ENCODE measurements at places on chromosomes 1 and 21.
A peak's percentile ranks its signal among the peaks of the same experiment; 100 is the strongest.

DNA sequence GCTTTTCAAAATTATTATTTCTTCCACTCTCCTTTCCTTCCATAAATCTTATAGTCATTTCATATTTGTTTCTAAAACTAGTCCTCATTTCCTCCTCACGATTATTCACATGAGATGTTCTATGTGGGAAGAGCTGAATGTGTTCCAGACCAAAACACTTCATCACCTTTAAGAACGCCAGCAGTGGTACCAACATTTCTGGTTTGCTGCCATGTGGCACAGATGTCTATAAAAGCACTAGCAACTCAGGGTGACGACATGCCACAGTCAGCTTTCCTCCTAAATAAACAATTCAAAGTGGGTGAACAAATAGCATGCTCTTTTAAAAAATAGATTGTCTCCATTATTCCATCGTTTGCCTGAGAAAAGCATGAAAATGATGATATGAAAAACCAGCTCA lies 1217.8 kb upstream of the ADGRL2 start:
- no peak for DNase-seq

GRCh38 chr1:12490532-12491142 lies 127.4 kb downstream of the DHRS3 start:
- no peak for DNase-seq

GRCh38 chr1:50978852-50979781 lies 9.1 kb downstream of the CDKN2C start:
- no peak for DNase-seq

GRCh38 chr1:59979666-59980065 lies 53.1 kb upstream of the CYP2J2 start:
- no peak for DNase-seq

DNA sequence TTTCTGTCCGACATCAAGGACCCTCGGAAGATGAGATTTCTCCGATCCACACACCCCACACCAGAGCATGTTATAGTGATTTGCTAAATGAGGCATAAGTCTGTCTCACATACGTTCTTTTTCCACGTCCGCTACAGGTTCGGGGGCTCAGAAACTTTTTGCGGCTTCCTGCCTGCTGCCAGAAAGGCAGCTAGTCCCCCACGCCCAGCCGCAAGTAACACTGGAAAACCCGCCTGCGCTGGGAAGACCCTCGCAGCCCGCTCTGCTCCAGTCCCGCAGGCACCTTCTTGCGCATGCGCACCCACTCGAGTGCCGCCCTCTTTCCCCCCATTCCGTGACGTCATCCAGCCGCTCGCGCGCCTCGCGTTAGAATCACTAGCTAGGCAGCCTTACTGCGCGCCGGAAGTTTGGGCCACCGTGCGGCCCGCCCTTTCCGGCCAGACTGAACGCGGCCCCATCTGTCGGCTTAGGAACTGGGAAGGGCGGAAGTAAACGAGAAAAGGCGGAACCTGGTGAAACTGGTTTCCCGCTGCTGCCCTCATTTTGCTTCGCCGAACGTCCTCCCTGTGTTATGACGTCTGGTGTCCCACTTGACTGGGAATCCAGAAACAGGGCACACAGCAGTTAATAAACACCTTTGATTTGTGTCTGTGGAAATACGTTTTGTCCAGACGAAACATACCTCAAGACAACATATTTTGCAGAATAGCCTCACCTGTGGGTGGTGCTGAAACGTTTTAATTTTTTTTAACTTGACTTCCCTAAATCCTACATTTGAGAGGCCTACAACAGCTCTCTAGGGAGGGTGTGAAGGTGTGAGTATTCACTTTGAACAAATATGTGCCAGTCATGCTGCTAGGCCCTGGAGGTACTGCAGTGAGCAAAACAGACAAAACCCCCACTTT lies at the start of gene C1orf74:
C1orf74 (minus strand) TSS at position 295 of the 905 bp plus-strand sequence. CDS start 925 bp downstream, outside the sequence.
- DNase-seq: peak; percentile 98

- no peak for DNase-seq
Observed at GRCh38 chr1:10806966-10807365, 10.5 kb upstream of the CASZ1 start.

GRCh38 chr21:14706712-14707510 lies 160.8 kb upstream of the SAMSN1 start:
- DNase-seq: no peak

GRCh38 chr1:212430416-212430815 lies 2.3 kb upstream of the NENF start:
- DNase-seq: no peak

DNA sequence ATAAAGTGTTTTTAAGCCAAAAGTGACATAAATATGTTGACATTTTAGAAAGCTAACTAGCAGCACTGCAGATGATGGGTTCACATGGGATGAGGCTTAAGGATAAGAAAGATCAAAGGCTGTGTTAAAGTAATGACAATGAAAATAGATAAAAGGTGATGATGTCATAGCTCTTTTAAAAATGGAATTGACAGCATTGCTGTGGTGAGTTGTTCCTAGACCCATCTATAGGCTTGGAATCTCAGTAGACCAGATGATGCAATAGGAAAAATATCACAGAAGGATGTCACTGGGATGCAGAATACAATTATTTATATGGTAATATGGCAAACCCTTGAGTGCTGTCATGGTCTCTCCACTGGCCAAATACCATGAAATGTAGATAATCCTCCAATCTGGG lies 286.0 kb downstream of the PLA2G4A start:
- no peak for DNase-seq

GRCh38 chr1:9701665-9702064 lies 50.1 kb downstream of the PIK3CD start:
- DNase-seq: no peak

GRCh38 chr1:23436520-23437354 lies 12.2 kb upstream of the TCEA3 start:
- peak; percentile 28 for DNase-seq

GRCh38 chr1:227999056-227999930 lies 7.5 kb upstream of the WNT3A start:
- peak; percentile 74 for DNase-seq

DNA sequence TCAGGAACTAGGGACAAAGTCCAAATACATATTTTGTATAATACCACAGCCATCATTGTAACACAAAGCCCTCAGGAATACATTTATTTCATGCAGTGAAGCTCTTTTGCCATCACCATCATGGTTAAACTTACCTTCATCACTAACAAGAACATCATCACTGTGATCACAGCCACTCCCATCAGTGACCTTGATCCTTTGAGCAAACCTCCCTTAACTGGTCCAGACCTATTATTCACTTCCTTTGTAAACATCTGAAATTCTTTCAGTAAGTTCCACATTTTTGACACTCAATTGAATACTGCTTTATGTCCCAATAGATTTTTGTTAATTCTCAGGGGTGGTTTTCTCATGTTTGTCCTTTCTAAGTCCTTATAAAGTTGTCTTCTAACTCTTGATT lies 16.2 kb upstream of the KPRP start:
- no peak for DNase-seq

DNA sequence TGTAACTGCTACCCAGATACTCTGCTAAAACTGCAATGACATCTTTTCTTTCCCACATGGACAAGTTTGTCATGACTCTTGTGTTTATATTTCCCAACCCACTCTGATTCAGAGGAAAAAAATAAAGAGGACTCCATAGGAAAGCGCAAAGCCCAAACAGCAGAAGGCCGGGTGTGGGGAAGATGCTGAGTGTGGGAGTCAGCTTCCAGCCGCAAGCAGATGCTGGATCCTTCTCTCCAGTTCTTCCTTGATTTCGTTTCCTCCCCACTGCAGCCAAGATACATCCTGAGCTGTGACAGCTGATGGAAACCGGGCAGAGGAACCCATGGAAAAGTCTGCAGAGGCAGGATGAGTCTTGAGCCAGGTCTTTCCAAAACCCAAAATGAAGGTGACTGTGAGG lies 498.2 kb downstream of the PLPP3 start:
- DNase-seq: no peak

GRCh38 chr1:225500624-225501192 lies 72.9 kb upstream of the LBR start:
- no peak for DNase-seq

DNA sequence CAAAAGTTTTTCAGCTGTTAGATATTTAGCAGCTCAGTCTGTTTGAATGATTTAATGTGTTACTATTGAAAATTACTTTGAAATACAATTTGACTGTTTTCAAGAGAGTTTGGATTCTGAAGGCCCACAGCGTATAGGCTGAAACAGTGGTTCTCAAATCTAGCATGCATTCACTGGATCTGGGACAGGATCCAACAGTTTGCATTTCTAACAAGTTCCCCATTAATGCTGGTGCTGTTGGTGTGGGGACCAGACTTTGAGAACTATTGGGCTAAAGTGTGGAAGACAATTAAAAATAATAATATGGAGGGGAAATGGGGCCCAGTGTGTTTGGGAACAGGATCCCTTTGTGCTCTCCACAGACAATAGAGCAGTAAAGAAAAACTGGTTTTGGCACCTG lies 31.9 kb downstream of the ITSN1 start:
- no peak for DNase-seq

- DNase-seq: no peak
Observed at GRCh38 chr1:195866781-195867222, 741.4 kb downstream of the KCNT2 start.

DNA sequence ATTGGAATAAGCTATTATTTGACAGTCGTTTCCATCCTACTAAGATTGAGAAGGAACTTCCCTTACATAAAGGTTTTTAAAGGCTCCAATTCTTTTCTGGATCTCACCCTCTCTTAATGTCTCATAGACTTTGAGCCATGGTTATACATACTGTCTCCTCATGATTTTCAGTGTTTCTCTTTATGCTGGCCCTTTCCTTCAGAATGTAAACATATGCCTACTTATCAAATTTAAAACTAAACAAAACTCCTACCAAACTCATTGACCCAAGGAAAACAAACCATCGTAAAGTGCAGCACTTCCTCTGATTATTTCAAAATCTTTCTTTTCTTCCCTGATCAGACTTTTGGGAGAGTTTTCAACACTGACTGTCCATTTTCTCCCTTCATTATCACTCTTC lies 163.4 kb upstream of the DPYD start:
- no peak for DNase-seq

GRCh38 chr1:116587501-116588227 lies 16.8 kb upstream of the CD58 start:
- DNase-seq: no peak

- no peak for DNase-seq
Observed at GRCh38 chr1:29100487-29100886, 23.2 kb downstream of the TMEM200B start.

DNA sequence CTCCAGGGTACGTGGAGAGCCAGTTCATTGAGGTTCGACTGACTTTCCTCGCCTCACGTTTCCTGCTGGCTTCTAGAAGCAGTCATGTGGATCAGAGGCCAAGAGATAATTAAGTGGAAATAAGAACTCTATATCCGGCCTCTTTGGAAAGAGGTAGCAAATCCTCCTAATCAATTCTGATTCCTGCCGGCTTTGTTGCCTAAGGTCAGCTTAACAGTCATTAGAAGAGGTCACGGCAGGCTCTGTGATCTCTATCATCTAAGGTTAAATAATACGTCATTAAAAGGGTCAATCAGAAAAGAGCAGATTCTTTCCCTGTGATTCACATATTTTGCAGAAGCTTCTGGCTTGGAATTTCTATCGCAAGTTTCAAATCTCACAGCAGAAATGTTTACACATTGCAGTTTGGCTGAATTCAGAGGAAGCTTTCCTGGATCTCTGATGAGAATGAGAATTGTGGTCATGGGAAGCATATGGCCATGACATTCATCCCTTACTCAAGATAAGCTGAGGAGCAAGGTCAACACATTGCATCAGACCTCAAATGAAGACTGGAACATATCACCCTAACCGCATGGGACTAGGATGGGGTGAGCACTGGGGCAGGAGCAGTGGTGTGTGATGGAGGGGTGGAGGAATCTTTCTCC lies 189.4 kb downstream of the PBX1 start:
- DNase-seq: no peak

DNA sequence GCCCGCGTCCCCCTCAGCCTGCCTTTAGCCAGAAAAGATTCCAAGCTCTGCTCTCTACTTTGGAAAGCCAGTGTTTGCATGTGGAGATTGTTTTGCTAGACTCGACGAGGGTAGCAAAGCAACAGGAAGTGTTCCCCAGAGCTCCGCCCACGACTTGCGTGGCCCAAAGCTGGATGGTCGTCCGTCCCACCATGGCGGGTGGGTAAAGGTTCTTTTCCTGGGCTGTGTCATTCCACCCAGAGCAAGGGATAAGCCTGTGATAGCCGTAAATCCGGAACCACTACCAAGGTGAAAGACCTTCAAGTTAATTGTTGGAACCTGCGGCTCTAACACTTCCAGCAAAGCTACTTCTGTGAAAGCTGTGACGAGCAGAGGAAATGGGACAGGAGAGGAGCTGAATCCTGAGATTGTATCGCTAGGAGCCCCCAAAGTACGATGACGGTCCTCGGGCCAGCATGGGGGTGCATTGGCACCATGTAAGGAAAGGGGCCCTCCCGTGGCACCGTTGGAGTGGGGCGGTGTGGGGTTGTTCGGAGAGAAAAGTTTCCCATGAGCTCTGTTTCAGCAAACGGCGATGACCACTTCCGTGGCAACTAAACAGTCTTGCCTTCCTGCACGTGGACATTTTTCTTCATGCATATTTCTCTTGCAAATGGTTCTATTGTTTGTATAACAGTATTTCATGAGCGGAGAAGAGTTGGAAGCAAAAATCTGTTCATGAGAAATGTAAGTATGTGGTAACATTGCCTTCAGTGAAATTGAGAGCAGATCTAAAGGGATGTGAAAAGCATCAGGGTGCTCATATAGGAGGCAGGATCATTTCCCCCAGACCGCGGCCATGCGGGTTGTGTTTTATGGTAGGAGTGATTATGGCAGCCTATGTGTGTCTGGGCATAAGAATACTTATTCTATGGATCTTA lies 8.4 kb downstream of the MX2 start:
- no peak for DNase-seq

DNA sequence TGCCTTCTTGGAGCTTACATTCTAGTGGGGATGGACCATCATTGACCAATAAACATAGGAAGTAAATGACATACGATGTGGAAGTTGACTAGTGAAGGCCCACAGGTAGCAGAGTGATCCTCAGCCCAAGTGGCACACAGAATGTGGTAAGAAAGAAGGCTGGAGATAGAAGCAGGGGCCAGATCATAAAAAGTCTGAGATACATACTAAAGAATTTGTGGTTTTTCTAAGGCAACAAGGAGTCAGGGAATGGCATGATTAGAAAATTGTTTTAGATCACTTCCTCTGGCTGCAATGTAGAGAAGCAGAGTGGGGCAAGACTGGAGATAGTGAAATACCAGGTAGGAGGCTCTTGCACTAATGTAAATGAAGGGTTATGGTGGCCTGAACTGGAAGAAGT lies 154.0 kb downstream of the VPS13D start:
- DNase-seq: no peak

Data from CD4-positive, alpha-beta T cell (primary cell).